ENCODE measurements at places on chromosomes 16 and 17.

DNA sequence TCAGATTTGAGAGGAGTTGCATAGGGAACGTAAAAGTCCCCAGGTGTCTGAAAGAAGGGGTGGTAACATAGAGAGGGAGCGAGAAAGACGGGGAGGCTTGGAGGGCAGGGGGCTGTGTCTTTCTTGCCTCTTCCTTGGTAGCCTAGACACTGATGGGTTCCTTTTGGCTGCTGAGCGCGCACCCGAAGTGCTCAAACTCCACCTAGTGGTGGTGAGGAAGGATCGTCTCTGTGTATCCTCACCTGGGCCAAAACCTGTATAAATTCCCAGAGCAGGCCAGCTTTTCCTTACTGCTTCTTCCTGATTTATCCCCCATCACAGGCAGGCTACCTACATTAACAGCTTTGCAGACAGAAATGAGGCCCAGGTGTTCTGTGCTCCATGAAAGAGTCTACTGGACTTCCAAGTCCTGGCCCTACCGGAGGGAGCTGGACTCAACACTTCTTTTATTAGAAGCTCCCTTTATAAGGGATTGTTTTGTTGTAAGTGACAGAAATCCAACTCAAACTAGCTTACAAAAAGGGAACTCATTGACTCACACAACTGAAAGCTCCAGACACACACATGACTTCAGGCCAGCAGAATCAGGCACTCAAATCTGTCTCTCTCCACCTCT, 5.5 kb upstream of the SLC25A35 start:
- DNase-seq, result peak; percentile 14

- no peak for DNase-seq
Measured at GRCh38 chr17:8289103-8289397, 580 bp downstream of the RANGRF start.

- no peak for DNase-seq
Measured at GRCh38 chr16:12062343-12063003, 85.9 kb downstream of the SNX29 start.

DNA sequence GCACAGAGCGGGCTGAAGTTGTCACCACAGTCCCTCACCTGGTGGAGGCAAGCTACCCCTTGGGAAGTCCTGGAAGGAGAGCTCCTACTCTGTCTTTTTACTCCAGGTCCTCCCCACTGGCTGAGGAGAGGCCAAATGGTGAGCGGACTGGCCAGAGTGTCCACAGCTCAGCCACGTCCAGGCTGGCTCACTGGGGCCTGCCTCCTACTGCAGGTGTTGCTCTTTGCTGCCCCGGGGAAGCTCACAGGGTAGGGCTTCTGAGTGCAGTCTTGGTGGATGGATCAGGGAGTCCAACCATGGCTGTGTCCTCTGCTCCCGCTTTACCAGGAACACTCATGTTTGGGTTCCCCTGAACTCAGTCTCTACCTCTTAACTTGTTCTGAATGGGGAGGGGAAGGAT, 2.7 kb downstream of the B9D1 start:
- no peak for DNase-seq

DNA sequence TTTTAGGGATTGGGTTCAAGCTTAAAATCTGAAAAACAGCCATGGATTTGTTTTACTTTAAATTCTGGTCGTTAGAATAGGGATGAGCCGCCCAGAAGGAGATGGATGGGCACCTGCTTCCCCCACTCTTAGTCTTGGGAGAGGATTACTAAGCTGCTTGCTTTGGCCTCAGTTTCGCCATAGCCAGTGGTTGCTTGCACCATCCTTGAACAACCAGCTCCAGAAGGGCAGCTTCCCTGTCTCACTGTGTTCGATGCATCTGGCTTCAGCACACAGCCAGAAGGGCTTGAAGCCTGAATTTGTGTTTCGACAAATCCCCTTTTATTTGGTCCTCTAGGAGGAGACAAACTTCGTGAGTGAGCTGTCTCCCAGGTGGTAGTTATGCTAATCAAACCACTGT, 7.1 kb downstream of the CYB5D2 start:
- DNase-seq, result no peak

- DNase-seq, result no peak
Measured at GRCh38 chr16:3587547-3588110, 10.4 kb upstream of the NLRC3 start.

- DNase-seq, result no peak
Measured at GRCh38 chr16:67796099-67796718, 10.2 kb downstream of the RANBP10 start.

- DNase-seq, result no peak
Measured at GRCh38 chr17:19940722-19941464, 36.7 kb downstream of the AKAP10 start.

DNA sequence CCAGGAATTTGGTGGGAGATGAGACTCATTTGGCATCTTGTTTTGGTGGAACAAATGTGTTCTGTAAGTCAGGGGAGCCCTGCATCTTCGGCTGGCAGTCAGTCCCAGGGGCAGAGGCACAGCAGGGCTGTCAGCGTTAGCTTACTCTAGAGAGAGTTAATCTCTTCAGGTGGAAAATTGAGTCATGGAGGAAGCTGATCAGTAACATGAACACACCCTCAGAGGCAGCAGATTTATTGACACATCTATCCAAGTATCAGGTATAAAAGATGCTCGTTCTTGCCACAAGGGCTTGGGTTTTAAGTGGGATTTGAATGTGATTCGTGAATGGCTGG, 55.2 kb downstream of the EPN2 start:
- no peak for DNase-seq

GRCh38 chr17:32862940-32863339, 14.0 kb downstream of the MYO1D start:
- no peak for DNase-seq

DNA sequence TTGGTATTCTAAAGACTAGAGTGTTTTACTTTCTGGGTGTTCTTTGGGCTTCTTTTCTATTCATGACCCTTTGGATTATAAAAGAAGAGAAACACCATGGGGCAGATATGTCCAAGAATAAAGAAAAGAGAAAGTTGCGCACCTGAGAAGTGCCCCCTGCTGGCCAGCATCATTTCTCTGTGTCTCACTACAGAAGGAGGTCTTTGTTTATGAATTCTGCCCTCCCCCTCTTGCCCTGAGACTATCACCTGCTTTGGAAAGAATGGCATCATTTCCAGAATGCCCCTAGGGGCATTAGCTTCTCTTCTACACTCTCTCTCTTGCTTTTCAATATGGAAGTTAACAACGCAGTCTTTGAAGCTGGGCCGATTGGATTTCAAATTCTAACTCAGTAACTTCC, 45.0 kb downstream of the CDH13 start:
- DNase-seq, result no peak

- DNase-seq, result no peak
Measured at GRCh38 chr16:381012-381788, 578 bp downstream of the PGAP6 start.

GRCh38 chr16:53534206-53534605, 31.2 kb upstream of the AKTIP start:
- DNase-seq, result no peak

DNA sequence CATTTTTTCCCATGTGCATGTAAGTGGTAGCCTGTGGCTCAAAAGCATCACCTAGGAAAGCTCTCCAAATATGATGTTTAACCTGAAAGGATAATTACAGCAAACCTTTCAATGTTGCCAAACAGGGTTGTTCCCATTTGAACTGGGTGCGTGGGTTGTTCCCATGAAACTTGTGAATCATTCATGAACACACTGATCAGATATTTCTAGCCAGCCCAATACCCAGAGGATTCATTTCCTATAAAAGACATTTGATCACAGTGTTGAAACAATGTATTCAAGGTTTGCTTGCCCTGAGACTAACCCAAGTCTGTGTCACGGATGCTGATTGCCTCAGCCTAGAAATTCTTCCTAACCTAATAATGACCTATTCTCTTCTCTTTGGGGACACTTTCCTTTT, 12.9 kb downstream of the KRT39 start:
- DNase-seq, result no peak

DNA sequence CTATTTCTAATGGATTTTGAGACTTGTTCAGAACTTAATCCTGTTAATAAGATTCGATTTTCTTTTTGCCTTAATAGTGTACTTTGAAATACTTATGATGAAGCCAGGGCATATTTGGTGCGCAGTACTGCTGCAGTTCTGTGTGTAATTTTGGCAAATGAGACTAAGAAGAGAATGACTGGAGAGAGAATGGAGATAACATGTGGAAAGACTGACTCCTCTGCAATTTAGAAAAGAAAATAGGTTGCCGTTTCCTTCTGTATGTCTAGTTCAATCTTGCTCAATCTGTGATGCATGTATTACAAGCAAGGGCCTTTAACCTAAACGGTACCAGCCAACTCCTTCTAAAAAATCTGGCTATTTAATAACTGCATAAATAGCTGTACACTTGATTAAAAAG, 285.1 kb upstream of the CDH11 start:
- no peak for DNase-seq

DNA sequence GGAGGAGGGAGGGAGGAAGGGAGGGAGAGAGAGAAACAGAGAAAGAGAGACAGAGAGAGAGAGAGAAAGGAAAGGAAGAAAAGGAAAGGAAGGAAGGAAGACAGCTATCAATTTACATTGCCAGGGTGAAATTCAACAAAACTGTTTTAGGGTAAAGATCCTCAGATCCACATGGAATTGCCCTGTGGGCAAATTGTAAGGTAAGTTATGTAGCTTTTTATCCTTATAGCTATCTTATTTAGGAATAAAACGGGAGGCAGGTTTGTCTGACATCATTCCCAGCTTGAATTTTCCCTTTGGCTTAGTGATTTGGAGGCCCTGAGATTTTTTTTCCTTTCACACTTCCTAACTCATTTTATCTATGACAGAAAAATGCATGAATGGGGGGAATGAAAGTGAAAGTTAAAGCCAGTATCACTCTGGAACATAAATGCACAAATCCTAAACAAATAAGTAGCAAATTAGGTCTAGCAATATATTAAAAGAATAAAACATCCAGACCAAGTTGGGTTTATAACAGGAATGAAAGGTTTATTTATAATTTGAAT, 3.4 kb upstream of the UQCRC2 start:
- DNase-seq, result no peak

DNA sequence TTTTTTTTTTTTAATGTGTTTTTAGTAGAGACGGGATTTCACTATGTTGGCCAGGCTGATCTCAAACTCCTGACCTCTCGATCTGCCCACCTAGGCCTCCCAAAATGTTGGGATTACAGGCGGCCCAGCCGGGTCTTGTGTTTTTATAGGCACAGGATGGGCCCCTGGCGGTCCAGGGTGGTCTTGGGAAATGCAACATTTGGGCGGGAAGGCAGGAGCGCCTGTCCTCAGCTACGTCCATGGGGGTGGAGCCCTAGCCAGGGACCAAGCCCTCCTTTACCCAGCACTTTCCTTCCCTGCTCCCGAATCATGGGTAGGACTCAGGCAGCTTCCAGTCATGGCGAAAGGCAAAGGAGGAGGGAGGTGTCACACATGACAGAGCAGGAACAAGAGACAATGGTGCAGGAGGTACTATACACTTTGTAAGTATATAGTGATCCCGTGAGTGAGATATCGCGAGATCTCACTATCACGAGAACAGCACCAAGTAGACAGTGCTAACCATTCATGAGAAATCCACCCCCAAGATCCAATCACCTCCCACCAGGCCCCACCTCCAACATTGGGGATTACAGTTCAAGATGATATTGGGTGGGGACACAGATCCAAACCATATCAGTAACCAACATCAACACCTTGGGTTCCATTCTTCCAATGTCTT, 226.7 kb upstream of the WSCD1 start:
- DNase-seq, result no peak

GRCh38 chr16:80346111-80346632, 194.6 kb upstream of the DYNLRB2 start:
- DNase-seq, result no peak

- DNase-seq, result no peak
Measured at GRCh38 chr17:44677136-44677535, 12.4 kb downstream of the CCDC43 start.

DNA sequence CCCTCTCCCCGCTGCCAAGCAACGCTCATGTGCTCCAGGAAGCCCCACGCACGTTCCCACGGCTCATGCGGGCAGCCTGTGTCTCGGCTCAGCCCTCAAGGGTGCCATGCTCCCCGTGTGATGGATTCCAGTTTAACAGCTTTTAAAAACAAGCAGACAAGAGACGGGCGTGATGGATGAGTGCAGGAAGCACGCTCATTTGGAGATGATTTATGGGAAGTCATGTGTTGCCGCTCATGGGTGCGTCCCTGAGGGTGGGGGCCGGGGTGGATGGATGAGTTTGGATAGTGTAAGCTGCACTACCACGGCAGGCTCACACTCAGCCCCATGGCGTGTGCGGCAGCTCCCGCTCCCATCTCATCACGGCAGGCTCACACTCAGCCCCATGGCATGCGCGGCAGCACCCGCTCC, 132.8 kb downstream of the RBFOX3 start:
- DNase-seq, result no peak

- DNase-seq, result no peak
Measured at GRCh38 chr16:85563515-85564276, 49.4 kb upstream of the GSE1 start.

DNA sequence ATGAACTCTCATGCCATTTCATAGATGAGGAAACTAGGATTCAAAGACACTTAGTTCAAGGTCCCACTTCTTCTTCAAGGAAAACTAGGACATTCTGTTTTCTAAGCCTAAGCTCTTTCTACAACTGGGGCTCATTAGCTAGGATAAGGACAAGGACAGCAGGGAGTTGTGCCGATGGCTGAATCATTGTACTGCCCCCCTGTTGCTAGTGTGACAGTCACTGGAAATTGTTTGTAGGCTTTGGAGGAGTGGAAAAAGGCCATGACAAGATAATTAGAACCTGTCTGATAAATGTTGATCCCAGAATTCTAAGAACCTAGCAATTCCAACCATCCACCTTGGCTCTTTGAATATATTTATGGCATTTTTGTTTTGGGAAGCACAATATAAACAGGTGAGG, 445.7 kb downstream of the CDH8 start:
- no peak for DNase-seq

DNA sequence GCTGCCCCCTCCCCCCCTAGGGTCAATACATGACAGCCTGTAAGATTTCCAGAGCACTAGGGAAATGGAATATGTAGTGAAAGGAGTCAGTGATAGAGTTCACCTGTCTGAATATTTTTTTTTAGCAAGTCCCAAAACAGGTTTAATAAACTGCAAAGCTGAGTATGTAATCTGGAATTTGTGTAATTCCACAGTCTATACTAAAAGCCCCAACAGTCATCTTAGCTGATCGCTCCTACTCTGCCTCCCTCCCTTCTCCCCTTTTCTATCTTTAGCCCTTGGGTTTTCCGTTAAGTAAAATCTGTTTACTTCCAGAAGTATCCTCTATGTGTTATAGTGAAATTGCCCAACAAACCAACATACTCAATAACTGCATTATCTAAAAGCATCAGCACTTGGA, 3.5 kb downstream of the CDH13 start:
- DNase-seq, result no peak
